NCI-H146 (cell line): ENCODE measurements at places on chromosomes 7 and 10.

- DNase-seq: no peak
Observed at GRCh38 chr10:29947701-29948060, 111.7 kb downstream of the JCAD start.

- DNase-seq: peak; percentile 68
Observed at GRCh38 chr10:63588436-63589167, 67.4 kb downstream of the REEP3 start.

DNA sequence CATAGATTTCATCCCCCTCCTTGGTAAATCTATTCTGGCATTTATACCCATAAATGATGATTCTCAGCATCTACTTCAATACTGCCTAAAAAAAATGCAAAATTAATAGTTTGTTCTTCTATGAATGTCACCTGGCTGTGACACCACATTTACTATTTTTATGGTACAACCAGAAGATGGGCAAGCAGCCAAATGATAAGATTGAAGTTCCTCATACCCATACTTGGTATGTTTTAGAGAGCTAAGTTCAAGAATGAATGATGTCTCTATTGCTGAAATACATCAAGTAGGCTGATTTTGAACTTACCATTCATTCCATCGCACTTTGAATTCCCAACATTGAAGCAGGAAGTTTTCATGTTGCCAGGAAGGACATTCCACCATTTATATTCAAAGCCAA, 134.2 kb downstream of the ELAPOR2 start:
- DNase-seq: no peak

DNA sequence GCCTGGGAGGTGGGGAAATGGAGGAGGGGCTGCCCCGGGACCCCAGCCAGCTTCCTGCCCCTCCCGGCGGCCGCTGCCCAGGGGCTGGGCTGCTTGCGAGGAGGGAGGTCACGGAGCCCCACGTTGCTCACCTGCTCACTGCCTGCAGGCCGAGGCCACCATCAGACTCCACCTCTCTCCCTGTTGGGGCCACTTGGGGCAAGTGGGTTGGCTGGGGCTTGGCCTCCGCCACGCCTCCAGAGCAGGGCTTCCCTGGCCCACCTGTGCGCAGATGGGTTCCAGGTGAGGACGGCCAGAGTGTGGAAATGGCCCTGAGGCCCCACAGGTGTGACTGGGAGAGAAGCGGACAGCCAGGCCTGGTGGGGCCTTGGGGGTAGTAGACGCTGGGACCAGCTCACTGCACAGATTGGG, 82.8 kb upstream of the DIP2C start:
- DNase-seq: peak; percentile 22

DNA sequence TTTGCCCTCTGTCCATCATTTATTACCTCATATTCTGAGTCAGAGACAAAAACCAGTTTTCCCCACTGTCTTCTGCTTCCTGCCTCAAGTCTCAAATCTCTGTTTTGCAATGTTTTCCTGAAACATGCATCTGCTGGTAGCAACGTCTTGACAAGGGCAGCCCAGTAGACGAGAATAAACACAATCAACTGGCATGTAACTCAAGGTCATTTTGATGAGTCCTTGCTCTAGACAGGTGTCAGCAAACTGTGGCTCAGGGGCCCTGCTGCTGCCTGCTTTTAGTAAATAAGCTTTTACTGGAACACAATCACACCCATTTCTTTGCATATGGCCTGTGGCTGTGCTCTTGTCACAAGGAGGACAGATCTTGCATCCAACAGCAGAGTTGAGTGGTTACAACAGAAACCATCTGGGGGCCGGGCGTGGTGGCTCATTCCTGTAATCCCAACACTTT, 59.8 kb downstream of the ITIH5 start:
- DNase-seq: no peak

DNA sequence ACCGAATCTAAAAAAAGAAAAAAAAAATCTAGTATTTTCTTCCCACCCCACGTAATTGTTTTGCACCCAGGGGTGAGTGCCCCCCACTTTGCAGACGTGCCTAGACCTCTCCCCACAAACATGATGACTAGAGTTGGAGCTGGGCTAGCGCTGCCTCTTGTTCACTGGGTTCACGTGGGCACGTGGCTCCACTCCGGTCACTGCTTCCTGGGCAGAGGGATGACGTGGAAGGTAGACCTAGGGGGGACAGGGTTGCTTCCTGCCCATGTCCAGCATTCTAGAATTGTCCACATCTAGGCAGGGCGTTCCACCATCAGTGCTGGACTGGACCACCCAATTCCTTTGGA, 861 bp upstream of the LIMK1 start:
- no peak for DNase-seq

DNA sequence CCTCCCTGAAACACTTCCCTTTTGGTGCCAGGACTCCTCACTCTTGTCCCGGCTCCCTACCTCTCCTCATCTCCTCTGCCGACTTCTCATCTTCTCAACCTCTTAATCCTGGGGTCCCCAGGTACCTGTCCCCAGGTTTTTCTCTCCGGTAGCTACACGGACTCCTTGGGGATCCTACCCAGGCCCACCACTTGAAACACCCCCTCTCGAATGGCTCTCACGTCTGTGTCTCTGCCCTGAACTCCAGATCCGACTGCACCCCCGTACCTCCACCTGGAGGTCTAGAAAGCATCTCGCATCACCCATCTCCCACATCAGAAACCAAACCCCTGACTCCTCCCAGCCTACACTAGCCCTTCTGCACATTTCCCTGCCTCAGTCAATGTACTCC, 4.8 kb downstream of the TBATA start:
- no peak for DNase-seq

GRCh38 chr10:125550362-125550761, 132.6 kb downstream of the TEX36 start:
- no peak for DNase-seq

GRCh38 chr10:118243907-118244306, 98.2 kb downstream of the FAM204A start:
- DNase-seq: no peak

DNA sequence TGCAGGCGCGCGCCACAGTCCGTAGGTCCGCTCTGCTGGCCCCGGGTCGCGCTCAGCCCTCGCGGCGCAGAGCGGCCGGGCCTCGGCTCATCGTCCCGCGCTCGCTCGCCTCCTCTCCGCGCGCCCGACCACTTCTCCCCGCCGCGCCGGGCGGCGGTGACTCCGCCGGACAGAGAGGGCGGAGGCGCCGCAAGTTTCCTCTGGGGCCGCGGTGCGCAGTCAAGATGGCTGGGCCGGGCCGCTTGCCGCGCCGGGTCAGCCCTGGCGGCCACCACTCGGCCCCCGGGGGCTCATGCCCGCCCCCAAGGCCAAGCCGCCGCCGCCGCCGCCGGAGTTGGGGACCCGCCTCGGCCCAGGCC, 441 bp downstream of the FZD8 start:
- peak; percentile 44 for DNase-seq

GRCh38 chr7:34296663-34297062, 361.4 kb upstream of the NPSR1 start:
- DNase-seq: no peak

DNA sequence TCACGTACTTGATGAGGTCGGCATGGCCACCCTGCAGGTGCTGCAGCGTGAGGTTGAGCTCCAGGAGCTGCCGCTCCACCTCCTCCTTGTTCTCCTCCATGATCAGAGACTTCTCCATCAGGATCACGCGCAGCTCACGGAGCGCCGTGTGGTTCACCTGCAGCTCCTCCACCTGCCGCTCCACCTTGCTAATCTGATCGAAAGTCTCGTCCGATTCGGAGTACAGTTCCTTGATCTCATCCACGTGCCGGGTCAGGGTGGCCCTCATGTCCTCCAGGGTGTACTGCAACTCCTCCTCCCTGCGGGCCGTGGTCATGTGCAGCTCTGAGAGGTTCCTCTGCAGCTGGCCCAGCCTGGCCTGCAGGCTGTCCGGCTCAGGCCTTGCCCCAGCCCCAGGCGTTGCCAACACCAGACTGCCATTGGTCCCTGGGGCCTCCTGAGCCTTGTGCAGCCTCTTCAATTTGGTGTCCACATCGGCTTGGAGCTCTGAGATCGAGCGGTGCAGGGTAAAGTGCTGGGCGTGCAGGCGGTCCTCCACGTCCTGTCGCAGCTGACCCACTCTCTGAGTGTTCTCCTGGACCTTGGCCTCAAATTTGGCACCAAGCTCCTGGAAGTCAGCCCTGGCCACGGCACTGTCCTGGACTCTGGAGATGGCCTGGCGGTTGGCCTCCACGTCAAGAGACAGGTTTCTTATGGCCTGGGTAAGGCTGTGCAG, 13.9 kb downstream of the MMRN2 start:
- DNase-seq: no peak

DNA sequence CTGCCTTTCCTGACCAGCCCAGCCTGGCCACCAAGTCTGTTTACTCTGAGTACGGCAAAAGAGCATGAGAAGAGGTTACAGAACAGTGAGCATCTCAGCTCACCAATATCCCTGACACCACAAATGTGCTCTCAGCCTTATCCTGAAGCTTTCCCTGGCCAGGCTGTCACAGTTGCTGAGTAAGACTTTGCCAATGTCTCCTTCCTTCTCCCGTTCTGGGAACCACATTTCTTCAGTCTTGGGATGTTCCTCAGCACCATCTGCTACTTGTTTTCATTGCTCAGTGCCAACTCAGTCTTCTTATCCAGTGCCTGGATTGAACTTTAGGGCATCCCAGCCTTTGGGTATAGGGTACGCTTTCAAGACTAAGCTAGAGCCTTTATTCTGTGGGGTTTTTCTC, 7.1 kb upstream of the KCNIP2 start:
- DNase-seq: no peak

GRCh38 chr7:150968056-150968733, 9.9 kb downstream of the KCNH2 start:
- no peak for DNase-seq

DNA sequence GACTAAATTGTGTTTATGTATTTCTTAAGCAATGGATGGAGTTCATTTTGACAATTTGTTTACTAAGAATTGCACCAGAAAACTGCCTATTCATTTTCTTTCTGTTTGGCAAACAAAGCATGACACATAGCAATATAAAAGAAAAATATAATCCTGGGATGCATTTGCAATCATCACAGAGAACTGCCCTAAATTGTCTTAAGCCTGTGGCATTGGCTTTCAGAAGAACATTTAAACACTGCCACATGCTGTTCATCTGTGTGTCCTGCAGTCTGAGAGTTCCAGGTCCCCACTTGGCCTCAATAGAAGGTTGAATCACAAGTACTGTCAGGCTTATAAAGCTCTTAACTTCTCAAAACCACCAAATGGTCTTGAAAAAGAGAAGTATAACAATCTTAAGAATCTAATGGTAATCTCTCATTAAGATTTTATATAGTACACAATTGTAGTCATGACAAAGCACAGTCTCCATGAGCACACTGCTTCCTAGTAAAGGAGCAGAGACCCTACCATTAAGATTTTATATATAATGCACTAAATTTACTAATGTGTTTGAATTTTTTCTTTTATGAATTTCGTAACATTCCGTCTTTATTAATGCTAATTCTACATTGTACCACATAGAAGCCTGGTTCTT, 29.9 kb downstream of the RNLS start:
- peak; percentile 59 for DNase-seq

DNA sequence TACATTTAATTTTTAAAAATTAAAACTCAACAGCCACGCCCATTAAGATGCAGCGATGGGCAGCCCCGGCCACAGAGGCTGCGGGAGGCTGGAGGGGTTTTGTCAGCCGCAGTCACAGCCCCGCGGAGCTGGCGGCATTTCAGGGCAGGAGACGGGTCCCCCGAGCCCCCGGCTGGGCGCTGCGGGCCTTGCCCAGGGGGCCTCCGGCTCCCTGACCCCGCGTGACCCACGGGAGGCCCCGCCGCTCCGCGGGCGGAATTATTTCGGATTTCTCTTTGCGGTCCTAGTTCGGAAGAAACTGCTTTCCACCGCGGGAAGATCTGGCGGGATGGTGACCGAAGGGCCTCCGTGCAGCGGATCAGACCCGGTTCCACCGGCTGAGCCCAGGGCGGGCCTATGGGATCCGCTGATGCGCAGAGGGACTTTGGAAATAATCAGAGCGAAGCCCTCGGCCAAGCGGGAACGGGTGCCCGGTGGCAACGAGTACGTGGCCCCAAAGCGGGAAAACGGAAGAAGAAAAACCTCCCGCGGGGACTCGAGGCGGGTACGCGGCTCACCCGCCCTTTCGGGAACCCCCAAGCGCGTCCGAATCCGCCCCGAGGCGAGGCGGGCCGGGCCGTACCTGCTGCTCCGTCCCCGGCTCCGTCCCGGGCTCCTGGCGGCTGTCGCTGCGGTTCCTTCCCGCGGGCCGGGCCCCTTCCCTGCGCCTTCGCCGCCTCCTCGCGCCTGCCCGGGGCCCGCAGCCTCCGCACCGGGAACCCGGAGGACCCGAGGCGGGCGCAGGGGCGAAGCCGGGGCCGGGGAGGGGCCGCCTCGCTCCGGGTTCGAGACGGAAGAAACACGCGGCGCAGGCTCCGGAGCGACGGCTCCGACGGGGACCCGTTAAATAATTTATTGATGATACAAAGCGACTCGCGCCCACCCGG, 1.7 kb downstream of the NKX6-2 start:
- no peak for DNase-seq

DNA sequence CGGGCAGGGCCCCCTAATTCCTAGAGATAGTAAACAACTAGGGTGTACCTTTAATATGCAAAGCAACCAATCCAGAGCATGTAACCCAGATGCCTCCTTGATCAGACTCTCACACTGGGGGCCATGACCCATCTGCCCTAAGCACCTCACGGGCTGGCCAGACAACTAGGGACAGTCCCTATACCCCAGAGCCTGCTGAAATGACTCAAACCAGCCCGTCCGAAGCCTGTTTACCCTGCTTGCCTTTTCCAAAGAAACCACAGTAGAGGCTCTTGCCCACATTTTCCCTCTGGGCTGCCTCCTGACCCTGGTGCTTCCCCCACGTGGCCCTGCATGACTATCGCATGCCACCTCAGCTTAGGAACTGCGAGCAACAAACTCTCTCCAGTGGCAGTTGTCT, 46.2 kb downstream of the RGS10 start:
- no peak for DNase-seq

GRCh38 chr7:64758151-64758550, 36.1 kb upstream of the ZNF138 start:
- DNase-seq: no peak

GRCh38 chr10:19979628-19980027, 163.4 kb downstream of the PLXDC2 start:
- no peak for DNase-seq

DNA sequence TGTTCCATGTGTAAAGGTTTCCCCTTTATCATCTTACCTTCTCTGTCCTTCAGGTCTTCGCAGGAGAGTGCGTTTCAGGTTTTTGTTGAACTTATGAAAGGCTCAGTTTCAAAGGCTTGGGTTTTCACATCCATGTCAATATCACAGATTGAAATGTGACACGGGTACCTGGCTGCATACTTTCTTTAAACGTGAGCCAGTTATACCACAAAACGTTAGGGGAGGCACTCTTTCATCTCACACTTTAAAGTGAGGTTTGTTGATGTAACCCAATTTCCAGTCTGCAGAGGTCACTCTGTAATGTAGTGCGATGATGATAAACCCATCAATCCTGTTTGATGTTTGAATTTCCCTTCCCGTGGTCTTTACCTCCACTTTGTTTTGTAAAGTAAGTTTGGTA, 506.9 kb downstream of the SUGCT start:
- DNase-seq: no peak

DNA sequence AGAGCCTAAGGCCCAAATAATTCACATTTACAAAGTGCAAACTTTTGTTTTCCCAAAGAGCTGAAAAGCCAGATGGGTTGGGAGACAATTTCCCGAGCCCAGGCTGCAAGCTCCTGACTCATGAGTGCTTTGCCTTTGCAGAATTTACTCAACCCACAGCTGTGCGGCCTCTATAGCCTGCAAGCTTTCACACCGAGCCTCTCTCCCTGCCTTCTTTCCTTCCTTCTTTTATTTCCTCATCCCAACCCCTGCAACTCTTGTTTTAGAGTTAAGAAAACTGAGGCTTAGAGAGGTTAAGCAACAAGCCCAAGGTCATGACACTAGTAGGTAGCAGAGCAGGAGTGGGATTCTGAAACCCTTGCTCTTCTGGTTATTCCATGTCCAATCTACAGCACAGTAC, 203.0 kb upstream of the GPR26 start:
- no peak for DNase-seq
